Keratinocyte (primary cell): ENCODE measurements at places on chromosomes 5 and 9.

GRCh38 chr5:34663771-34664496 lies 7.8 kb downstream of the RAI14 start:
- DNase-seq = no peak

DNA sequence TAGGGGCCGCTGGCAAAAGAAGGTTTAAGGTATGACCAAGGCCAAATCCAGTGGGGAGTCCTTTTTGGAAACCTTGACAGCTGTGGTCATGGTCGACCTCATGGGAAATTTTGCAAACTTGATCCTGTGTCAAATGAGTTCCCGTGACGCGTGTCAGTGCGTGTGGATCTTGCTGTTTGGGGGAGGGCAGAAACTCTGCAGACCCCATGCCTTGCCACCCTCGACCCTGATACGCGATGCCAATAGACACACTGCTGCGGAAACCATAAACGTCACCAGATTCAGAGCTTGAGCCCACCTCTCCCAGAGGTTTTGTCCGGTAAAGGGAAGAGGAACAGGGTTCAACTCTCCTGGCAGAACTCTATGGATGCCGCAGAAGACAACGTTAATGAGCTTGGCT lies 104.7 kb downstream of the ADAMTS2 start:
- no peak for DNase-seq

DNA sequence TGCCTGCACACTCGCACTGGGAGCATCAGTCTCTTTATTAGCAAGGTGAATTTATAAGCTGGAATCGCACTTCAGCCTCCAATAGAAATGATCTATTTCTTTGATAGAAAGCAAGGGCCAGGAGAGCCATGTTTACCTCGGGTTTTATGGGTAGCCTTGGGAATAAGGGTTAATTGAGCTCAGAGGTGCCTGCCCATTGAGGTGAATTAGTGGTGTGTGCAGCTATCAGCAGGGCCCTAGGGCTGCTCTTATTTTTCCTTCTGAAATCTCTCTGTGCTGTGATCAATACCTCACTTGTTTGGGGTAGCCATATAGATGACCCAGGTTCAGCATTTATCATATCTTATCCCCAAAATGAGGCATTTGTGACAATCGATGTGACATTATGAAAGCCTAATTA lies 297.8 kb downstream of the EBF1 start:
- DNase-seq = no peak

DNA sequence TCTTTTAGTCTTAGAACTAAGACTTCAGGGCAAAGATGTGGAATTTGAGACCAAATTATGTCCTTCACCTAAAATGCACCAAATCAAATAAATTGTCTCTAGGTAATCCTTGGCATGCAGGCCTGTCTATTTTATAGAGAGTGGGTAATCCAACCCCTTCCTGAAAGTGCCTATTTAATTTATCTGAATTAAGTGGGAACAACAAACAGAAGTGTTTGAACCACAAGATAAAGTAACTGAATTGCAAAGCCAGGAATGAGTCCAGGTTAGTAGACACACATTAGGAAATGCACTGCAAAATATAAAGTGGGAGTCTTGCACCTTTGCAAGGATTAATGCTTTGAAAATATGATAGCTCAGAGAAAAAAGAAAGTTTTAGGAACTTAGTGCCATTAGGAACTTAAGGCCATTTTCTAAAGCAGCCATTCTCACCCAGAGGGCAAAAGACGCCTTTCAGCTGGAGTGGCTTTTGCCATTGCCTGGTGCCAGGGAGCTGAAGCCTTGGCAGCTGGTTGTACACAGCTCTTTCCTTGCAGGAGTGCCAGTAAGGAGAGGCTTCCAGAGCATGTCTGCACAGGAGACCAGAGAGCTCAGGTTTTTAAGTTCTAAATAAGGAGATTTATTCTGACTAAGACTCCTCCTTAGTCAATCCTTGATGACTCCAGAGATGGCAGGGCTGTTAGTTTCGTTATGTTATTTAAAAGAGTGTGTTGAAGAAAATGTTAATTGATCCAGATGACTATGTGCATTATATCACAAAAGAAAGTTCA lies 151.7 kb upstream of the ELL2 start:
- DNase-seq = no peak

DNA sequence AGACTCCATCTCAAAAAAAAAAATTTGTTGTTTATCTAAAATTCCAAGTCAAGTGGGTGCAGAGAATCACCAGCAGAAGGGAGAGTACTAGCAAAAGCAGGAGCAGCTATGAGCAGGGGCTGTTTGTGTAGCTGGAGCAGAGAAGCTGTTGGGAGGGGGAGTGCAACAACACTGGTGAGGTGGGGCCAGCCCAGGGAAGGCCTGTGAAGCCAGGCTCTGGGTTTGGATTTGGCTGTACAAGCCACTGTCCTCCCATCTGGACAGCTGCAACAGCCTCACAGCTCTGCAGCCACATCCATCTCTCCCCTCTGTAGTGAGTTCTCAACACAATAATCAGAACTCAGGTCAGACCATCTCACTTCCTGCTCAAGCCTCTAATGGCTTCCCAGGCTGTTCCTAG lies 59.4 kb downstream of the TMOD1 start:
- DNase-seq = no peak

DNA sequence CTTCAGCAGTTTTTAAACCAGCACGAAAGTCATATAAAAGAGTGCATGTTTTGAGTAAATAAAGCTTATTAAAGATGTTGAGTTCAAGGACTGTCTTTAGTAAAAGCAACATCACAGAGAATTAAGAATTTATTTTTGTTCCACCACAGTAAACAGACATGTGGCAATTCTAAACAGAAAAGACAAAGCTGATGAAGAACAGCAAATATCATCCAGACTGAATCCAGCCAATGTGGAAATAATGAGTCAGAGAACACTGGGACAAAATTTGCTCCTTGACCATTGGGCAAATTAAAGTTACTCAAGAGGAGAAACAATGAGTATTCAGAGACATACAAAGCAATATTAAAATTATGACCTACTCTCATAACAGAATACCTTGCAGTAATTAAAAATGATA lies 28.8 kb downstream of the OR2K2 start:
- DNase-seq = no peak

DNA sequence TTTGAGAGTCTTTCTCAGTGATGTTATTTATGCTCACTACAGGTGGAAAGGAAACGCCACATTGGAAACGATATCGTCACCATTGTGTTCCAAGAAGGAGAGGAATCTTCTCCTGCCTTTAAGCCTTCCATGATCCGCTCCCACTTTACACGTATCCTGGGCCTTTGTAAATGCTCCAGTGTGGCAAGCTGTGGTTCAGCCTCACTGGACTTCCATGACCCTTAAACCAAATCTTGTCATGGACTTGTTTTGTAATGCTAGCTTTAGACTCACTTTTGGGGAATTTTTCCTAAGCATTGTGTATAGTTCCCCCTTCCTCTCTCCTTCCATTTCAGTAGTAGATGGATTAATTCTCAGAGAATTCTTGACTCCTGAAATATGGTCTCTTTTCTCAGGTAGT lies 60.9 kb upstream of the SLC2A8 start:
- no peak for DNase-seq

DNA sequence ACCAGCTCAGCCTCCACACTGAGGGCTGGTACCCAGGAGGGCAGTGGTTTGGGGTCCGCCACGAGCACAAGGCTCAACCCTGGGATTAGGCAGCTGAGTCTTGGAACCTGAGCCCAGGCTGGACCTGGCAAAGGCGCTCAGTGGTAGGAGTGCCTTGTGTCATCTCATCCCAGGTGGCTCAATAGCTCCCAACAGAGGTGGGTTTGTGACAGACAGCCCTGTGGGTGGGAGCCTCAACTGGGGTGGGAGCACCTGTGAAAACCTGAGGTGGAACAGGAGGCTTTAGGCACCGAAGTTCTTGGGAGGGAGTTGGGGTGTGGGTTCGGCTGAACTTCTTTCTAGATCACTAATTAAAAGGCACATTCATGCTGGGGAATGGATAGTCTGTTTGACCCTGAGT lies 35.2 kb upstream of the SMU1 start:
- no peak for DNase-seq

- DNase-seq = no peak
Measured at GRCh38 chr5:107696080-107696479, 25.3 kb upstream of the EFNA5 start.

GRCh38 chr5:122144236-122144635 lies 14.9 kb downstream of the ZNF474 start:
- DNase-seq = no peak

DNA sequence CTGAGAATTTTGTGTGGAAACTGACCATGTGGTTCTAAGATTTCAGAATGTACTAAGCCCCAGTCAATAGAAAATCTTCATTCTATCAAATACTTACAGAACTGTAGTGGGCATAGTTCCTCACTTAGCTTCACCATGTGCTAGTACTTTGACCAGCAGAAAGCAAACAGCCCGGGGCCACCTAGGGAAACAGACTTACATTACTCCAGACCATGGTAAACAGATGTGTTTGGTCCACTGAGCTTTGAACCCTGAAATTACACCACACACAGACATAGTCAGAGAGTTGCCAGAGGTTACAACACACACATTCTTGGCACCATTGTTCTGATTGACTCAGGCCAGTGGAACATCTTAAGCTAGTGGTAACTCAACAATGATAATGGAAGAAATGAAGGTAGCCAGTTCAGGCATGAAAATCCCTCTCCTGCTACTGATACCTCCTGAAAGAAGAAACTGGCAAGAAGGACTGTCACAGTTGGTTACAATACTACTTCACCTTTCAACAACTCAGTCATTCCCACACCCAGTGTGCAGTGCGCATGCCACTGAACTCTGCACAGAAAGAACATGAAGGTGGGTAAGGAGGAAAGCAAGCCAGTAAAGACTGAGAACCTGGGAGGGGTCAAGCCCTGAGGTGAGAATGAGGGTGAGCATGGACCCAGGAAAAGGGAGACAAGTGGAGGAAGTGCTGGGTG lies 18.7 kb upstream of the LECT2 start:
- no peak for DNase-seq

- no peak for DNase-seq
Measured at GRCh38 chr9:98502976-98503325, 205.8 kb downstream of the GABBR2 start.

- no peak for DNase-seq
Measured at GRCh38 chr5:122155546-122155945, 26.2 kb downstream of the ZNF474 start.

DNA sequence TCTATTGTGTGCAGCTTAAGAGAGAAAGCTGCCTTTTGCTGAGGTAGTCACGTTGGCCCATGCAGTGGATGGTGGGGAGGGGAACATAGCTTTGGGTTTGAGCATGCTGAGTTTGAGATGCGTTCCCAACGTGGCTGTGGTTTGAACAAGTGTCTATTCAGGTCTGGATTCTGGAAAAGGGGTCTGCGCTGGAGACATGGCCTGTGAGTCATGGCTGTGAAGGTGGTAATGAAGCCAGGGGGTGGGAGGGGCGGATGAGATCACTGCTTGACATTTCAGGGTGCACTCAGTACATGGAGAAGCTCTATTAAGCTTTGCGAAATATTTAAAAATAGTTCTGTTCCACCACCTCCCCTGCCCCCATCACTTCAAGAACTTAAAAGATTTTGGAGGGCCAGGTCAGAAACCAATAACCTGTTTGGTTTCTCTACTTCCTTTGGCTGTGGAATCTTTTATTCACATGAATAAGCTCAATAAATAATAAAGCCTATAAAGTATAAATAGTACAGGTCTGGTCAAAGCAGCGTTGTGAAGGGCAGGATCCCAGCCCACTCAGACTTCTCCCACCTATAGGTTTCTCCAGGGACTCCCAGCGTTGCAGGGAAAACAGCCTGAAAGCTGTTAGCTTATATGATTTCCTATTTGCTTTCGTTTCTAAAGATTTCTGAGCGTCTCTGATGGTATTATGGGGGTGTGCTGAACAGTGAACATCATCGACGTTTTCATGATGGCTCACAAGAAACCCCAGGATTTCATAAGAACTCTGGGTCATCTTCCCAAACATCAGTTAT lies 189.9 kb downstream of the NSG2 start:
- DNase-seq = no peak

DNA sequence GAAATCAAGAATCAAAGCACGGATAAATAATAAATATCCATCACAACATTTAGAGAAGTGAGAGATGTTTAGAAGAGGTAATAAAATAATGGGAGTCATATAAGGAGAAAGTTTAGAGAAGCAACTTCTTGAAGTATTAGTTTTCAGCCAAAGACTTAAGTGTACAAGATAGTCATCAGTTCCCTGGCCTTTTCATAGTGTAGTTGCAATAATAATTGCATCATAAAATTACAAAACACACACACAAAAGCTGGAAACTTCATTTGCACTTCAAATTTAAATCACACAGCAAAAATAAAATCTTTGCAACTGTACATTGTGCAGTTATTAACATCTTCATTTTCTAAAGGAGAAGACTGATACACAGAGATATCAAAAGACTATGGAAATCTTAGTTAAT lies 319.1 kb upstream of the RGMB start:
- DNase-seq = no peak
